ENCODE measurements at places on chromosomes 6 and 20.

GRCh38 chr20:8917084-8917483, 151.8 kb upstream of the PLCB4 start:
- DNase-seq: no peak

GRCh38 chr6:169575365-169575764, 126.5 kb downstream of the WDR27 start:
- DNase-seq: no peak

DNA sequence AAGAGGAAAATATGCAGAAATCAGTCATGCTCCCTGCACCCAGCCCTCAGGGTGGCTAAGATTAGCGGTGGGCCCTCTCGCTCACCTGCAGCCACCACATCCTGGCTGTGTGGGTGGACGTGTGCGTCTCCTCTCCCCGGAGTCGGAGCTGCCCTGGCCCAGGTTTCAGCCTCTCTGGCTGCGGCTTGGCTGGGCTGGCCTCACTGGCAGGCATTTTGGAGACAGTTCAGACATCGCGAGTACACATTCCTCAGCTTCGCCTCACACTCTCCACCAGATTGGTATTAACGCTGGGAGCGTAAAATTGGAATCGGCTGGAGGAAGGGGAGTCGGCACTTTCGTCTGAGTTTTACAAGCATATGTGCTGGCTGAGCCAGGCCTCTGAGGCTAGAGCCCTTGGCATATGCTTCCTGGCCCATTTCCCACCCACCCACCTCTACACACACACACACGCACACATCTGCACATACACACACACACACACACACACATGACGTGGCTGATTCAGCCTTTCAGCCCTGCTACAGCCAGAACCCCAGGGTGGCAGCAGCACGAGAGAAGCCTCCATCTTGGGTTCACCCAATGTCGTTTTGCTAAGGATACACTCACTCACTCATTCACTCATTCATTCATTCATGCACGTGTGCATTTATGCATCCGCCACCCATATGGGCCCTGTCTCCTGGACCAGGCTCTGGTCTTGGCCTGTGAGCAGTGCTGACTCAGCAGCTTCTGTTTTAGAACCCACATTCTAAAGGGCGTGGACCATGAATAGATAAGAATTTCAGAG, 42.9 kb downstream of the BCAS4 start:
- DNase-seq: no peak

DNA sequence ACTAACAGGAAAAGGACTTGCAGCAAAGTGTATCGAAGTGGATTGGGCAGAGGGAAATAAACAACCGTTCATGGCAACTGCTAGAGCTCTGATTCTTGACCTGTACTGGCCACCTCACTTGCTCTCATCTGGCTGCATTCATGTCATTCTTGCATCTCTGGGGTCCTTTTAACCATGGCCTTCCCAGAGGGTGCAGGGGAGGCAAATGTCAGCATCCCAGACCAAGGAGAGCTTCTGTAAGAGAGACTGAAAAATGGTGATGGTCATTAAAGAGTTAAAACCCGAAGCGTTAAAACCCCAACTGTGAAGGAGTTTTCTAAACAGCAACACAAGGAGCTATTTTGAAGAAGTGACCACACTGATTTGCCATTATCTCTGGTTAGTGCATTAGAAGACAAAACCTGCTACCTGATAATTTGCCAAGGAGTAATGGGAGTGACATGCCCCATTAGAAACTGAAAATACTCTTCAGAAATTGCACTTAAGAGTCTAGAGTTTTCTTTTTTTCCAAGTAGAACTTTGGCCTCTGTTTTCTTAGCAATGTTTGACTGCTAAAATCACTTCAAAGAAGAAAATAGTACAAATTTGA, 62.4 kb downstream of the APCDD1L start:
- DNase-seq: peak; percentile 96

GRCh38 chr6:129575378-129576118, 134.4 kb downstream of the ARHGAP18 start:
- DNase-seq: no peak

GRCh38 chr6:35496841-35497570, at the start of gene TEAD3:
Gene TEAD3, minus strand, starts transcription at chr6:35497079.
- DNase-seq: no peak

- no peak for DNase-seq
Measured at GRCh38 chr6:52251113-52251512, 6.8 kb upstream of the IL17F start.

DNA sequence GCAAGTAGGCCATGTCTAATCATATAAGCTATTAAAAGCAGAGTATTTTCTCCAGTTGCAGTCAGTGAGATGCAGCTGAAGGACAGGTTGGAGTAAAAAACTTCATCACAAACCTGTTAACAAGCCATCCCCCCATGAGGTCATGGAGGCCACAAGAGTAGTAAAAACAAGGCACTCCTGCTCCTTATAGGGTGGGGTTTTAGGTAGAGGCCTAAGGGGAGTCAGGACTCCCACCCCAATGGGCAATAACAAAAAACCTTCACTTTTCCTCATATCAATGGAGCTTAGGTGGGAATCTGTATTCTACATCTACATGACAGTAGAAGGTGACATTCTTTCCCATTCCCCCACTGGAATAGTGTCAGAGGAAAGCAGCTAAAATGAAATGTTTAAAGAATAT, 428.1 kb upstream of the KHDRBS2 start:
- DNase-seq: no peak

GRCh38 chr6:16004934-16005679, 123.8 kb upstream of the MYLIP start:
- no peak for DNase-seq

DNA sequence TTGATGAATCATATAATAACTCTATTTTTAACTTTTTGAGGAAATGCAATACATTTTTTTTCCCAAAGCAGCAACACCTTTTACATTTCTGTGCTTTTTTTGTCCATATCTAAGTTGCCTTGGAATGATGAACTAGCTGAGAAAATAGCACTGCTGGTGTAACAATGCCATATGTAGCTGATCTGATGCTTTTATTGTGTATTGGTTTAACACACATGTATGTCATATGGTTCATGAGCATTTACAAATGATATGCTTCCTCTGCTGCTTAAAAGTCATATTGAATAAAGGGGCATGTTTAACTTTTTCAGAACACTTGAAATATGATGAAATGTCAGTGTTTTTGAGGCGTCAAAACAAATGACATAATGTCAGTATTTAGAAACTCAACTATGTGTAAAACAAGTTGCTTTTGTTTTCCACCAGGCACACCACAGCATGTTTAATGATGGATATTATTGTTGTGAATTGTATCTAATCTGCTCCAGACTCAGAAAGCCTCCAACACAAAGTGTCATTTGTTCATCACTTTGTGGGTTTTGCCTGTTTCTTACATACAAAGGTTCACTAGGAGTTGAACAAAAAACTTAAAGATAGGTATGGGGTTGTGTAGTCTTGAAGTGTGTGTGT, 775.8 kb upstream of the FLRT3 start:
- DNase-seq: no peak

DNA sequence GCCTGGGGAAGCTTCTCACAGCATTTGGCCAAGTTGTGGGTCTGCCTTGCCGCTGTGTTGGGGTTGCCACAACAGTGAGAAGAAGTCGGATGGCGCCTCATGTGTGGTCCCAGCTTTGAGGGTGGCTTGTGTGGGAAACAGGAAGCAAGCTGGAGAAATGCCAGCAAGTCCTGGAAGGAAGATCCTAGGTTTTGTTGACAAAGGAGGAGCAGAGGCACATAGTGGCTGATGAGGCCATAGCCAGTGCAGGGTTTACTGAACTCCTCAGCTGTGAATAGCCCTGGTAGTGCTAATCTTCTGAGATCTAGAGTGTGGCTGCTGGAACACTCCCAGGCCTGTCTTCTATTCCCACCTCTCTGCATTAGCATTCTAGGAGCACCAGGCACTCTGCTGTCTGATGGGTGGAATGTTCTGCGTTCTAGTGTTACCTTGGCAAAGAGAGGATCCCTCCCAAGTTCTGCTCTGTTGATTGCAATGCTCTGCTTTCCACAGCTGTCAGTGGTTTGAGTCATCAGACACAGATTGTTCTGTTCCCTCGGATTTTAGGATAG, 25.2 kb downstream of the SNPH start:
- DNase-seq: no peak

DNA sequence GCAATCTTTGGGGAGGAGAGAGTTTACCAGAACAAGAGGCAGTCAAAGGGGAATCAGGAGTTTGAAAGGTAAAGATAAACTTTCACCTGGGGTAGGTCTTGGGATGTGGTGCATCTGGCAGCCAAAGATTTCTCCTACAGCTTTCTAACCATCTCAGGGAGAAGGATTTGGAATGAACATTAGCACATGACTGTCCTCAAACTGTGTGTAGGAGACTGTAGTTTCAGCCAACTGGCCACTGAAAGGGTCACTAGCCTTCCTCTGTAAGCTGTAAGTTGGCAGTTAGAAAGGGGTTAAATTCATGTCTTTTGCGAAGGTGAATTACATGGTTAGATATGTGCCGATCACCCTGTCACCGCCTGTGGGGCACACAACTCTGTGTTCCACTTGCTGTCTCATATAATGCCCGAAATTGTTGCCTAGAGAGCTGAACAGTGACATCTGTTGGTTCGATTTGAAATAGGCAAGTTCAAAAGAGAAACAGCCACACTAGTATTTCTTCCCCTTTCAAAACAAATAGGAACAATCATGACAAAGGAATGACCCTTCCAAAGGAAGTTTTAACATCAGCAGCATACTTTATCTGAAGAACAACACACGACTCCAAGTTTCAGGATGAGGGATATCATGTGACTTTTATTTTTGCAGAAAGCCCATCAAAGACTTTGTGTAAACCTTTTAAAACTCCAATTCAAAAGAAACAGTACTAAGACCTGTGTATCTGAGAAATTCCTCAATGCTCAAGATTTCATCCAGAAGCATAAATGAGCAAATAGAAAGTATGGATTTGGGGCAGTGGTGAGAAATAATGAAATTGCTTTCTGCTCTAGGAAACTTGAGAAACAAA, 1.1 kb upstream of the OPN5 start:
- no peak for DNase-seq

DNA sequence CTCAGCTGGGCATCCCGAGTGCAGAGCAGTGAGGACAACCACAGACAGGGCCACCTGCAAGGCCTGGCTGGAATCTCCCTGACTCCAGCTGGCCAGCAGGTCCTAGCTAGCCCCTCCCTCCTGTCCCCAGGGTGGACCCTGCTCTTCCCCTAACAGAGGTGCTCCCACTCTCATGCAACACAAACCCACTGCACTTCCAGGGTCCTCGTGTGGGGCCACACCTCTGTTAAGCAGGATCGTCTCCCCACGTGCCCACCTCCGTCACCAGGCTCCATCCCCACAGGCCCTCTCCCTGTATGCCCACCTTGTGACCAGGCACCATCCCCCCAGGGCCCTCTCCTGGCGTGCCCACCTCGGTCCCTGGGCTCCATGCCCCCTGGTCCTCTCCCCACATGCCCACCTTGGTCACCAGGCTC, 17.3 kb downstream of the TAF4 start:
- no peak for DNase-seq

- DNase-seq: no peak
Measured at GRCh38 chr20:63678667-63679465, 17.6 kb upstream of the TNFRSF6B start.
